Stimulated activated CD8-positive, alpha-beta memory T cell treated with anti-CD3 and anti-CD28 coated beads, Interleukin-4, amount 100 ng/mL, for 1 hour (primary cell): ENCODE measurements at places on chromosomes 2 and 18.
A peak's percentile ranks its signal among the peaks of the same experiment; 100 is the strongest.

DNA sequence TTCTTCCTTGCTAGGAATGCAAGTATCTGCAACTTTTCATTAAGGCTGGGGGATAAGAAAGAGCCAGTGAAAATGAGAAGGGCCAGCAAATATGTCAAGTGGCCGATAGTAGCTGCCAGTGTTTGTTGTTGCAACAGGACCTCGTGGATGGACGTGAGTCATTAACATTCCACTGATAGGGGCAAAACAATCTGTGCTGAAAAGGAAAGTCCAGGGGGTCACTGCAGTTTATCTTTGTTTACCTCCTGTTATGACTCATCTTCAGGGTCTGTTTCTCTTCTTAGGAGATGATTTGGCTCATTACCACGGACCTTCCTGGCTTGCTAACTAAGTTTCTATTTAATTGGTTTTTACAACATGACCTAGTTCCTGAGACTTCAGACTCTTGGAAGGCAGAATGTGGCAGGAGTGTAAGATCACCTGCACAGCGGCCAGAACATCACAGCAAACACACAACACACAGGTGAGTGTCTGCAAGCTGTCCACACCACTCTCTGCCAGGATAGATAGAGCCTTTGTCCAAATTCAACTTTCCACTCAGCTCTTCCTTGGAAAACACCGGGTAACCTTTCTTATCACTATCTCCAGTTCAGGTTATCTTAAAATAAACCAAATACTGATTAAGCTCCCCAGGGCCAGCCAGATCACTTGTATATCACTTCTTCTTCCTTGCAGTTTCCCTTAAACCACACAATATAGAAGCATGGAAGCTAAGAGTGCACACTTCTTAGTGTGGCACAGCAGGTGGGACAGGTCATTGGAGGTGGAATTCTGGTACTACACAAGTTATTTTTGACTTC, 157.5 kb upstream of the LMAN1 start:
- DNase-seq: no peak

DNA sequence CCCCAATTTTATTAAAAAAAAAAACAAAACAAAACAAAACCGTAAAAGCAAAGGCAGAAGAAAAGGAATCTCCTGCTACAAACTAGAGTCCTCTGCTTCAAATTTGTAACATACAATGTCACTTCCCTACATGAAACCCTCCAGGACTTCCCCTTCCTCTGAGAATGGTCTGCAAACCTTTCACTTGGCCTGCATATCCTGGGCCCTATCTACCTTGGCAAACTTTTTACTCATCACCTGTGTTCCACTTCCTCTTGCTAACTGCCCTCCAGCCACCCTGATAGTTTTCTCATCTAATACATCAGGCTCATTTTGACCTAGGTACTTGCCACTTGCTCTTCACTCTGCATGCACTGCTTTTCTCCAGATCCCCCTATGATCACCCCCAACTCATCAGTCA, 255.5 kb downstream of the ETAA1 start:
- no peak for DNase-seq

DNA sequence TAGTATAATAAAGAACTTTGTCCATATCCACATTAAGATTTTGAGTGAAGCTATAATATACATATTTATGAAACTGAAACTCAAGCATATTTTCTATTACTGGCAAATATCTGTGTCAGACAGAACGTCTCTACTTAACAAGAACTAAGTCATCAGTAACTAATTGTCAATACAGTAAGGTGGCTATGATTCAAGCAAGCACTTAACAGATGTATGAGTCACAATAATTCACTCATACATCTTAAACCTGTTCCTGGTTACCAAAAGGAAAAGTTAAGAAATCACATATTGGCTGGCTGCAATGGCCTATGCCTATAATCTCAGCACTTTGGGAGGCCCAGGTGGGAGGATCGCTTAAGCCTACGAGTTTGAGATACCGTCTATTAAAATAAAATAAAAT, 96.0 kb downstream of the SOS1 start:
- no peak for DNase-seq

DNA sequence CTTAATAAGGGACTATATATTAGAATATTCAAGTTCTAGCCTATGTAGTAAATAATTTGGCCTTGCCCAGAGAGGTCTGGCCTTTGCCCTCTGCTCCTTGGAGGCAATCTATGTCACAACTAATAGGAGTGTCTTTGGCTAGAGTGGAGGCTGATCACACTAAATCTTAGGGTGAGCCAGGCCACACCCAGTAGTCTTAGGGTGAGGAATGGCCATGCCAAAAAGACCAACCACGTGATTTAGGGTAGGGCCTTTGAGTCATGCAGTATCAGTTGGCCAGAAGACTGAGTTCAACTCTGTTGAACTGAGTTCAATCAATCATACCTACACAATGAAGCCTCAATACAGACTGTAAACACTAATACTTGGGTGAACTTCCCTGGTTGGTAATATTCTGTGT, 26.0 kb upstream of the FLACC1 start:
- no peak for DNase-seq

DNA sequence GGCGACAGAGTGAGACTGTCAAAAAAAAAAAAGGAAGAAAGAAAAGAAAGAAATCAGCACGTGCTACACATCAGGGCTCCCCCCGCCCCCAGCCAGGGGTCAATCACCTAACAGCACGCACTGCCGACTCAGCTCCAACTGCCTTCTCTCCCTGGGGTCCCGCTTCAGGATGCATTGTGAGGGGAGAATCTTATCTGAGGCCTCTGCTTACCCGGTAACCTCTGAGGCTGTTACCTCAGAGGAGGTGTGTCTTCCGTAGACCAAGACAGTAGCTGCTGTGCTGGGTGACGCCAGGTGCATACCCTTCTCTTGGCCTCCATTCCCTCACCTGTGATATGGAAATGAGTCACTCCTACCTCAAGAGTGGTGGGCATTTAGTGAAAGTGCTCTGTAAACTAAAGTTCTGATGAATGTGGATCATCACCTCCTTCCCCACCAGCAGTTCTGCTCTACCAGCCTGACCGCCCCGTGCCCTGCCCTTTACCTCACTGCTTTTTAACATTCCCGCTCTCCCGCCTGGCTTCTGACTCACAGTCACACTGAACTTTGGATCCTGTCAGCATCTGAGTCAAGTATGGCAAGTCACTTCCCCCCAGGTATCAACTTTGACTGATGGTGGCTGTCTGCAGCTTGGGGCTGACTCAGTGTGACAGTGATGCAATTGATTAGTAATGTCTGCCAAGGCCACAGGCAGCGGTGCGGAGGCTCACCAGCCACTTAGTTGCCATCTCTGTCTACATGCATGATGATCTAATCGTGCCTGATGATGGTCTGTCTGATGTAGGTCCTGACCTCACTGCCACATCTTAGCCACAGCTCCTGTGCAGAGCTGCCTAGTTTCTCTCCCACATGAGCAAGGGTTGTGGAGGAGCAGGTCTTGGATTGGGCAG, 20.1 kb downstream of the ARID5A start:
- no peak for DNase-seq

DNA sequence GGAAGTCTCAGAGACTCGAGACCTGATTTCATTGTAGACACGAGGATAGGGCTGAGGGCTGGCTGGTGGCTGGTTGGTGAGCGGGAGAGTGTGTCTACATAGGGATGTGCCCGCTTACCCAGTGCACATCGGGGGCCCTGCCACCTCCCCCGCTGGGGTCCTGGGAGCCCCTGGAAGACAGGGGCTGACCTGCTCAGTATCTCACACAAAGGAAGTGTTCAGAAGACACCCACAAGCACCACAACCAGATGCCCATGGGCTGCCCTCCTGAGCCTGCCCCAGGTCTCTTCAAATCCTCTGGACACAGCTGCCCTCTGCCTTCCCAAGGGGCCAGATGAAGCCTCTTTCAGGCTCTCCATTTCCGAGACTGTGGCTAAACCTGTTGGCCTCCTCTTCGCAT, 43.1 kb downstream of the MYCN start:
- DNase-seq: no peak

- DNase-seq: no peak
Measured at GRCh38 chr2:147525819-147526489, 318.9 kb upstream of the ACVR2A start.

- no peak for DNase-seq
Measured at GRCh38 chr2:11944311-11944710, 197.9 kb downstream of the LPIN1 start.

DNA sequence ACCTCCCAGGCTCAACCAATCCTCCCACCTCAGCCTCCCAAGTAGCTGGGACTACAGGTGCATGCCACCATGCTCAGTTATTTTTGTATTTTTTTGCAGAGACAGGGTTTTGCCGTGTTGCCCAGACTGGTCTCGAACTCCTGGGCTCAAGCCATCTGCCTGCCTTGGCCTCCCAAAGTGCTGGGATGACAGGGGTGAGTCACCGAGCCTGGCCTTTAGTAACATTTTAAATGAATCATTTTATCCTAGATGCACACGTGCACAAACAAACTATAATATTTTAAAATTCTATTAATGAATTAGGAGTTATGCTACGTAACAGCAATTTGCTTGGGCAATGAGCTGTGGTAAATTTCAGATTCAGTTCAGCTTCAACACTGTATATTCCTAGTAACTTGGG, 862.5 kb upstream of the ID2 start:
- no peak for DNase-seq

DNA sequence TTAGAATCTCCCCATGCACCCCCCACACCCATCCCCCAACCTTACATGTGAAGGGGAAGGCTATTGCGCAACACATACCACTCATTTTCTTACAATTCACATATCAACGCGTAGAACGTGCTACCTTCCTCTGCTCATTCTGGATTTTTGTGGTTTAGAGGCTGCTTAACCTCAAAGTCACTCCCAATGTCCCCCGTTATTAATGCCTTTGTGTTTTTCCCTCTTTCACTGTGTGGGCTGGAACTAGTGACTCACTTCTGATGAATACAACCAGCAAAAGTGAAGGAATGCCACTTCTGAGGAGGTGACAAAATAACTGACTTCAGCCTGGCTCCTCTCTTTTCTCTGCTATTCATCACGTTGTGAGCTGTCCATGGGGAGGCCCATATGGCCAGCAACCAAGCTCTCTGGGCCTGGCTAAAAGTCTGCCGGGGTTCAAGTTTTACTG, 342.5 kb upstream of the NXPH2 start:
- DNase-seq: no peak

GRCh38 chr2:161112908-161113307, 47.3 kb upstream of the TANK start:
- no peak for DNase-seq

DNA sequence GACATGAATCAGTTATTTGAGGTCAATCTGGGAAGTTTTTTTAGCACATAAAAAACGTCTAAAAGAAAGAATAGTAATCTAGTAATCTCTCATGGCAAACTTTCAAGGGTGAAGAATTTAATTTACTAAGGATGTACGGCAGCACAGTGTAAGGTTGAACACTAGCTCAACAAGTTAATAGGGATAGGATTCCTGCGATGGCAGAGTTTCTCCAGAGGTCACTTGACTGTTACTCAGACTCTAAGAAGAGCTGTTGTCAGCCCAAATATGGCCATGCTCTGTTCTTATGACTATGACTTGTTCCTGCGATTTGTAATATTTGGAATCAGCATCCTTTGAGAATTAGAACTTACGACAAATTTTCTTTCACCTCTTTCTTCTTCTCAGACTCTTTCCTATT, 553.3 kb upstream of the TNP1 start:
- no peak for DNase-seq

GRCh38 chr18:32867936-32868335, 95.1 kb upstream of the KLHL14 start:
- DNase-seq: no peak

- peak; percentile 28 for DNase-seq
Measured at GRCh38 chr2:25362434-25363145, 20.9 kb upstream of the DNMT3A start.

DNA sequence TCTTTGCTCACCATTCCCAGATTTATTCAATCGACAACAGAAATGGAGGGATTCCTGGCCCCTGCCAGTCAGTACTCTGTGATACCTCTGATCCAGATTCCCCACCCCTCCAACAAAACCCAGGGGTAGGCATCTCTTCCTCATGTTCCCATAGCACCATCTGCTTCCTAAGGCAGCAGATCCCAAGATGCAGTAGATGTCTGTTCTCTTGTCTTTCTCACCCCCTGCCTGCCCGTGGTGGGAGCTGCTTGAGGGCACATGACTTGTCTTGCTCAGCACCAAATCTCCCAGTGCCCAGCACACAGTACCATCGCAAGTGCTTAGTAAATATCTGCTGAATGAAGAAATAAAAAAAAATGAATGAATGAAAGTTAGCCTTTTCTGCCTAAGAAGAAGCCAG, 98.2 kb downstream of the ZBTB7C start:
- DNase-seq: no peak

DNA sequence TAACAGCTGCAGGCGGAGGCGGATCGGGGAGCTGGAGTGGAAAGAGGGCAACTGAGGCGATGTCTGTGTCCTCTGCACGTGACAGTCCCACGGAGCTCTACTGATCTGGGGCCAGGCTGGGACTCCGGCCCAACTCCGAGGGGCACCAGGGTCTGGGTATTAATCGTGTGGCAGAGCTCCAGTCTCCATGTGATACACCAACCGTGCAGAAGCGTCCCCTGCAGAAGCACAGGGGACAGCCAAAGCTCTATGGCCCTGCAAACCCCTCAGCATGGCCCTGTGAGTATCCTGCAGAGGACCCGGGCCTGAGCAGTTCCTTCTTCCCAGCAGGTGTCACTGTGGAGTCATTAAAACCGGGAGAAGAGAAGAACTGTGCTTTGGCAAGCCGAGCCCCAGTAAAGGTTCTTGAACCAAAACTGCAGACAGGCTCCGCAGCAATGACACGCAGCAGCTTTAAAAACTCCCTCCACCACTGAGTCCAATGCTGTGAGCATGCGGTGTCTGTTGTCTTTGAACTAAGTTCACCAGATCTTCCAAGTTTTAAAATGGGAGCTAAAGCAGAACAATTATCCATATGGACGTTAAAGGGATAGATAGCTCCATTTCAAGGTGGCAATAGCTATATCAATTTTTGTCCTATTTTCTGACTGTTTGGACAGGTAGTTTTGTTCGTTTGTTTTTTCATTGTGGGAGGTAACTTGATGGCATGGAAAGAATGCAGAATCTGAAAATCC, 79.4 kb downstream of the TMEM182 start:
- no peak for DNase-seq

DNA sequence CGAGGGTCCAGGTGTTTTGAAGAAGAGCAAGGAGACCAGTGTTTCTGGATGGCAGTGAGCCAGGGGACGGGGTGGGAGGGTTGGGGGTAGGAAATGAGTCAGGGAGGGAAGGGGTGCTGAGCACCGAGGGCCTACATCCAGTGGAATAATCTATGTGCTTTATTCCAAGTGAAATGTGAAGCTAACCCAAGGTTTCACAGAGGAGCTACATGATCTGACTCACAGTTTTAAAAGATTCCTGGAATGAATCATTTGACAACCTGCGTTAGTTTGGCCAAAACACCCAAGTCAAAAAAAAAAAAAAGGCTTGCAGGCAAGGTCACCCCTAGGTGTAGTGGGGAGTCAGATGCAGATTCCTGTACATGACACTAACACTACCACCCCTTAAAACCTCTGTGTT, 419.7 kb upstream of the MEX3C start:
- no peak for DNase-seq

- DNase-seq: no peak
Measured at GRCh38 chr2:68291314-68291713, 28.4 kb downstream of the CNRIP1 start.

DNA sequence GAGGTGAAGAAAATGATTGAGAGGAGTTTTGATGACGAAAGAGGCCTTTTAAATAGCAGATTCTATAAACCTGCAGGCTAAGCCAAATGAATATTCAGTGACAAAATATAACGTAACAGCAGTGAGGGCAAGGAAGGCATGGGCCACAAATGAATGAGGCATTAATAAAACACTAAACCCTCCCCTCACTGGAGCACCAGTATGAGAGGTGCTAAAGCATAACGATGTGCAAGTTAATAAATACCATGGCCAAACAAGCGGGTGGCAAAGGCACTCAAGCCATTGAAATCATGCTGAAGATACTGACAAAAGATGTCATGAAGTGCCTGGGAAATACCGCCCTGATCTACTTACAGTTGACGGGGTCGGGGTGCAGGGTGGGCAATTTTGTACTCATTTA, 30.2 kb upstream of the LONRF2 start:
- no peak for DNase-seq
